ENCODE measurements at places on chromosomes 2 and 18. TPM values are rescaled to one million over a fixed set of nuclear protein-coding genes. Genes with fewer than 3 reads are reported as not detected.
A peak's percentile ranks its signal among the peaks of the same experiment; 100 is the strongest.

The ITGB6 gene
- 0.59 TPM for total RNA-seq

DNA sequence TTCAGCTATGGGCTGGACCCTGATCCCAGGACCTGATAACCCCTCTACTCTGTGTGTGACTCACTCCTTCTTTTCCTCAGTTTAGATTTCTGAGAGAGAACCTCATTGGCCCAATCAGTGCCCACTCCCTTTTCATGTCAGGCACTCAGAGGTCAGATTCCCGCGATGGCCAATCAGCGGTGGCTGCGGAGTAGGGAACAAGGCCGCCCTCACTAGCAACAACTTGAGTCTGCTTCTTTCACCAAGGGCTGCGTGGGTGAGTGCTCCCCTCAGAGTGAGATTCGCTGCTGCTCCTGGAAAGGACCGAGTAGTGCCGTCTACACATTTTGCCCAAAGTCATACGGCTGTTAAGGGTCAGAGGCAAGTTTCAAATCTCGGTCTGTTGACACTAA lies 34.7 kb downstream of the NPPC start:
- no peak overlapping the region for H3K4me3 ChIP-seq
- H3K4me1 ChIP-seq, result no peaks in the 10 kb centered on the region
- no peak overlapping the region for H3K27ac ChIP-seq
- H3K27me3 ChIP-seq, result no peaks in the 10 kb centered on the region

- H3K4me1 ChIP-seq, result peaks cover 10% of the 10 kb centered on the region
- H3K27ac ChIP-seq, result no peak overlapping the region
- no peak overlapping the region for H3K4me3 ChIP-seq
- H3K36me3 ChIP-seq, result no peaks in the 10 kb centered on the region
- no peaks in the 10 kb centered on the region for H3K27me3 ChIP-seq
Observed at GRCh38 chr18:74390900-74391299, 66.2 kb downstream of the DIPK1C start.

The CRYGC gene
- not detected for total RNA-seq

GRCh38 chr2:80199504-80199903 lies 105.0 kb downstream of the LRRTM1 start:
- H3K4me3 ChIP-seq, result no peak overlapping the region
- no peaks in the 10 kb centered on the region for H3K27me3 ChIP-seq
- no peaks in the 10 kb centered on the region for H3K4me1 ChIP-seq
- H3K27ac ChIP-seq, result no peak overlapping the region
- H3K36me3 ChIP-seq, result no peaks in the 10 kb centered on the region
- DNase-seq, result no peak

GRCh38 chr2:2919026-2919425 lies 458.6 kb downstream of the EIPR1 start:
- H3K4me1 ChIP-seq, result no peaks in the 10 kb centered on the region
- no peaks in the 10 kb centered on the region for H3K36me3 ChIP-seq
- no peak overlapping the region for H3K4me3 ChIP-seq
- no peak for DNase-seq
- no peak overlapping the region for H3K27ac ChIP-seq

DNA sequence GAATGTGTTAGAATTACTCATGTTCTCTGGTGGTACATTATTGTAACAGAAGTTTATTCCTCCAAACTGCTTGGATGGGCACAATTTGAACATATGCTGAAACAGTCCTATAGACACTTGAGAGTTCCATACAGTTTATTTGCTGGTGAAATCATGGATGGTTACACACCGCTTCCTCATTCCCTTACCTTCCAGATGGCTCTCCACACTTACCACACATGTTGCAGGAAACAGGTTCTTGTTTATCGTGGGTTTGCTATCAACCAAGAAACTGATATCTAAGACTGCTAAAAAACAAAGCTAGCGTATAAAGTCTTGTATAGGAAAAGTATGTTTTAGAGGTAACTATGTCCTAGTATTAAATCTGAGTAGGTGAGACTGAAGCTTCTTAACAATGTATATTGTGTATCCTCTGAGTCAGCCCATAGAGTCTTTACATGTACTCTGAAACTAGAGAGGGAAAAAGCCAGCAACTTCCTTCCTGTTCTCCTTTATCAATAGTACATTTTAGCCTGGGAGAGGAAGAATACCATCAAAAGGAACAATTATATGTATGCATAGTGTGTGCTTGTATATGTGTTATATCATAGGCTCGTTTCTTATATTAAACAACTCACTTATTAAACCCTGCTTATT lies 313.1 kb downstream of the PLCL1 start:
- H3K27me3 ChIP-seq, result no peaks in the 10 kb centered on the region
- no peak overlapping the region for H3K27ac ChIP-seq
- no peaks in the 10 kb centered on the region for H3K4me1 ChIP-seq
- no peak for DNase-seq
- no peak overlapping the region for H3K4me3 ChIP-seq

- H3K27ac ChIP-seq, result no peak overlapping the region
- DNase-seq, result no peak
- no peaks in the 10 kb centered on the region for H3K4me1 ChIP-seq
- no peaks in the 10 kb centered on the region for H3K27me3 ChIP-seq
- H3K36me3 ChIP-seq, result no peaks in the 10 kb centered on the region
Observed at GRCh38 chr18:37460604-37461003, 105.0 kb downstream of the CELF4 start.

DNA sequence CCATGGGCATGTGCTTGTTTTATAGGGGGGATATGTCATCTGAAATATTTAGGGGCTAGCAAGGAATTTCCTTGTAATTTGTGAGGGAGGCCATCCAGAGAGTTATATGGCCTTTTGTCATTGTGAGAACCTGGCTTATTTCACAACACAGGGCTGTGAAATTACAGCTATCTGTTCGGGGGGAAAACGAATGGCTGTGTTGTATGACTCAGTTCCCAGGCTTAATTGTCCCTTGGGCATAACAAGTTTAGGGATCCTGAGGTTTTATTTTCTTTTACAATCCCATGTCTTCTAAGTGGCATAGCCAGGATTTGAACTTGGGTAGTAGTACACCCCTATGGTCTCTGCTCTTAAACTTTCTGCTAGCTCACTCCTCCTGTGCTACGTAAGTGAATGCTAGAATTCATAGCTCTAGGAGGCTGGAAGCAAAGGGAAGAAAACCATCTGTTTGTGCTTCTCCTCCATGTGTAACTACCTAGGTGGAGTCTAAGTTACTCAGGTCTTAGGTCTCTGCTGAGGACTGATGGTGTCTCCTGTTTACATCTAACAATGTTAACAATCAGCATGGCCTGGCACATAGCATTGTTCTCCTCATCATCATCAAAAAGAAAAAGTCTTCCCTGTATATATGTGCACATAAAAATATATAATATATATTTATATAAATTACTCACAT lies 53.8 kb downstream of the SKA1 start:
- H3K4me1 ChIP-seq, result no peaks in the 10 kb centered on the region
- H3K36me3 ChIP-seq, result no peaks in the 10 kb centered on the region
- no peak overlapping the region for H3K4me3 ChIP-seq
- no peak overlapping the region for H3K27ac ChIP-seq

The PLB1 gene
- 12.4 TPM for total RNA-seq

DNA sequence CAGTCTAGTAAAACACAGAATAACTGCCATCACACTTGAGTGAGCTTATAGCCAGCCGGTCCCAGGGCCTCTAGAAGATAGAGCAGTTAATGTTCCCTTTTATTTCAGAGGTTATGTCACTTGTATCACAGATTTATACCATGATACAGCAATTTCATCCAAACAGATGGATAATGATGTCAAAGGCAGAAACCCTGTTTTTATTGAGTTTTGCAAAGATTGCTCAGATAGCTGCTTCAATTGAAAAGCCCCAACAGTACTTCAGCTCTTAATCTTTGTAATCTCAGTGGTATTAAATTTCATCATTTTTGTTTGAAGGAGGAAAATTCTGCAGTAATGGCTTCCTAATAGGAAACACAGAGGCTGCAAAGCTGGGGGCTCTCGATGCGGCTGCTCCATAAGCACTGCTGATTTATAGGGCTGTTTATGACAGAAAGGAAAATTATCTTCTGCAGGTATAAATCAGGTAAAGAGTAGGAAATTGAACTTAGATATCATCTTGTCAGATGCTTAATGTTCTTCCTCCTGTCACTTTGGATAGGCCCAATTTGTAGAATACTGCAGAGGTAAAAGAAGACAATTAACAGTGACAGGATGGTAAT lies 112.3 kb downstream of the LNPK start:
- H3K27me3 ChIP-seq, result no peaks in the 10 kb centered on the region
- no peak for DNase-seq
- no peak overlapping the region for H3K27ac ChIP-seq
- no peaks in the 10 kb centered on the region for H3K36me3 ChIP-seq
- H3K4me3 ChIP-seq, result no peak overlapping the region

- no peaks in the 10 kb centered on the region for H3K4me1 ChIP-seq
- no peaks in the 10 kb centered on the region for H3K27me3 ChIP-seq
- H3K27ac ChIP-seq, result no peak overlapping the region
- no peaks in the 10 kb centered on the region for H3K36me3 ChIP-seq
- H3K4me3 ChIP-seq, result no peak overlapping the region
Observed at GRCh38 chr18:47788621-47789020, 141.8 kb downstream of the SMAD2 start.

DNA sequence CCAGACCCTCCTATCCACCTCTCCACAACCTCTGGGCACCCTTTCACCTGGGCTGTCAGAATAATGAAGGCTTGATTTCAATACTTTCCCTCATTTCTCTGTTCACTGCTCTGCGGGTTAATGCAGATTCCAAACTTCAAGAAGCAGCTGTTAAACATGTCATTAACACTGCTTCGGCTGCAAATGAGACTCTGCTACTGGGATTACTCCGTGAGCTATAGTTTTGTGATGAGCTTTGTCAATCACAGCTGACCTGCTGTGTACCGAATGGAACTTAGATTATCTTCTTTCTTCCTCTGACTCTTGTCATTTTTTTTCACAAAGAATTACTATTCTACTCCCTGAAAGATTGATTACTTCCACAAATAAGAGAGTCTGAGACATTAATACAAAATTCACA lies 160.5 kb downstream of the TMEM182 start:
- H3K27ac ChIP-seq, result no peak overlapping the region
- no peaks in the 10 kb centered on the region for H3K4me1 ChIP-seq
- no peak for DNase-seq

GRCh38 chr2:55862673-55863390 lies 60.8 kb downstream of the EFEMP1 start:
- H3K4me3 ChIP-seq, result no peak overlapping the region
- no peaks in the 10 kb centered on the region for H3K36me3 ChIP-seq
- DNase-seq, result peak; percentile 85
- H3K27me3 ChIP-seq, result no peaks in the 10 kb centered on the region

DNA sequence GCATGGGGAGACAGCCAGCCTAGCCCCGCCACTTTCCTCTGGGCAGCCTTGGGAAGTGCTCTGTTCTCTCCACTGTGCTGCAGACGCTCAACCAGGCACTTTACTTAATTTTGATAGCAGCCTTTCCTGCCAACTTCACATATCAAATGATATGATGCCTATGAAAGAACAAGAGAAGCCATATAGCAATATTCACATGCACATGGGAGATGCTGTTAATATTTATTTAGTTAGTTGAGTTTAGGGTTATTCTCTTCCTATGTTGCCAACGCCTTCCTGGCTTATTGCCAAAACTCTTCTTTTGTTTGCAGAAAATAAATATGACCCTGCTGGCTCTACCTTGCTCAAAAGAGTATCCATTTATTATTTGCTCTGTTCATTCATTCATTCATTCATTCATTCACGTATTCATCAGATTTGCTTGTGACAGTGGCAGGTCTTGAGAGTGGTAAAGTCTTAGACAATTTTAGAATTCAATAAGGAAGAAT lies 99.3 kb downstream of the GATA6 start:
- H3K4me1 ChIP-seq, result no peaks in the 10 kb centered on the region
- no peak overlapping the region for H3K4me3 ChIP-seq
- no peaks in the 10 kb centered on the region for H3K27me3 ChIP-seq
- DNase-seq, result no peak
- no peak overlapping the region for H3K27ac ChIP-seq
- H3K36me3 ChIP-seq, result no peaks in the 10 kb centered on the region

GRCh38 chr2:75605770-75606529 lies 40.6 kb upstream of the MRPL19 start:
- H3K36me3 ChIP-seq, result no peaks in the 10 kb centered on the region
- H3K4me1 ChIP-seq, result no peaks in the 10 kb centered on the region
- no peaks in the 10 kb centered on the region for H3K27me3 ChIP-seq
- H3K4me3 ChIP-seq, result no peak overlapping the region
- no peak overlapping the region for H3K27ac ChIP-seq
- no peak for DNase-seq

DNA sequence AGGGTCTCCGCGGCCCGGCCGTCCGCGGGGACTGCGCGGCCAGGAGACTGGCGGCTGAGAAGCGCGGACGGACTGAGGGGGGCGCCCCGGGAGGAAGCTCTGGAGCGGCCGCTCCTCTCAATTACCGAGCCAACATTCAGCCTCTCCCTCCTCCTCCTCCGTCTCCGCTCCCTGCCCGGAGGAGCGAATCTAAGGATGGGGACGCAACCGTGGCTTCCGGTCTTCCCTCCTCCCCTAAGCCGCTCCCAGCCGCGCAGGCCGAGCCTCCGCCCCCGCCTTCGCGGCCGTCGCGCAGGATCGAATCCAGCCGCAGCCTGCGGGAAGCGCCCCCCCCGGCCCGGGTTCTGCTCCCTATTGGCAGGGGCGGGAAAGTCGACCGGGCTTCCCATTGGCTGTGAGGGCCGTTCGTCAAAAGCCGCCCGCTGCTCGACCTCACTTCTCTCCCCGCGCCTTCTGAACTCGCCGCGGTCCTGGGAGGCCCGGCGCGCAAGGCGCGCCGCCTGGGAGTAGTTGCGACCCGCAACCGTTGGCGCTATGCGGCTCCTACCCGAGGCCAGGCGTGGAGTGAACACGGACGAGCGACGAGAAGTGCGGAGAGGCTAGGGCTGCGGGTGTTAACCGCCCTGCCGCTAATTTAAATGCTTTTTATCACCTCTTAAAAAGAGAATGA lies at the start of gene HNRNPLL:
Gene HNRNPLL, minus strand, starts transcription at position 197 of the 670 bp plus-strand sequence. CDS start 302 bp downstream, outside the sequence.
- H3K27ac ChIP-seq, result peak within 1 kb of the TSS; percentile 99
- no peaks in the 10 kb centered on the region for H3K36me3 ChIP-seq
- H3K4me1 ChIP-seq, result no peaks in the 10 kb centered on the region
- H3K27me3 ChIP-seq, result no peaks in the 10 kb centered on the region
- peak within 1 kb of the TSS; percentile 71 for H3K4me3 ChIP-seq
- peak; percentile 98 for DNase-seq

- H3K36me3 ChIP-seq, result no peaks in the 10 kb centered on the region
- no peaks in the 10 kb centered on the region for H3K27me3 ChIP-seq
- H3K4me1 ChIP-seq, result no peaks in the 10 kb centered on the region
- DNase-seq, result no peak
- no peak overlapping the region for H3K27ac ChIP-seq
- H3K4me3 ChIP-seq, result no peak overlapping the region
Observed at GRCh38 chr18:65761636-65762295, 11.0 kb downstream of the CDH7 start.

GRCh38 chr18:31776093-31776492 lies 15.4 kb upstream of the SLC25A52 start:
- DNase-seq, result no peak
- H3K4me3 ChIP-seq, result no peak overlapping the region
- H3K27me3 ChIP-seq, result no peaks in the 10 kb centered on the region
- no peak overlapping the region for H3K27ac ChIP-seq
- H3K4me1 ChIP-seq, result no peaks in the 10 kb centered on the region

- no peak overlapping the region for H3K27ac ChIP-seq
- H3K27me3 ChIP-seq, result no peaks in the 10 kb centered on the region
- H3K4me1 ChIP-seq, result no peaks in the 10 kb centered on the region
Observed at GRCh38 chr18:6441200-6441599, 26.5 kb upstream of the L3MBTL4 start.

The VWA3B gene
- not detected for total RNA-seq

GRCh38 chr18:24274837-24275236 lies 122.8 kb downstream of the OSBPL1A start:
- no peaks in the 10 kb centered on the region for H3K4me1 ChIP-seq
- peak; percentile 28 for DNase-seq
- no peak overlapping the region for H3K4me3 ChIP-seq
- H3K36me3 ChIP-seq, result no peaks in the 10 kb centered on the region
- peak overlapping the region; percentile 3 for H3K27ac ChIP-seq
- H3K27me3 ChIP-seq, result no peaks in the 10 kb centered on the region

The SLC8A1 gene
- 125 TPM for total RNA-seq

Data from uterus (tissue), 4 donors.